ENCODE measurements at places on chromosomes 13 and 19.
A peak's percentile ranks its signal among the peaks of the same experiment; 100 is the strongest.

- DNase-seq = no peak
Measured at GRCh38 chr13:57629821-57630235, 1.7 kb upstream of the PCDH17 start.

- DNase-seq = no peak
Measured at GRCh38 chr13:100848304-100848703, 173.7 kb upstream of the TMTC4 start.

DNA sequence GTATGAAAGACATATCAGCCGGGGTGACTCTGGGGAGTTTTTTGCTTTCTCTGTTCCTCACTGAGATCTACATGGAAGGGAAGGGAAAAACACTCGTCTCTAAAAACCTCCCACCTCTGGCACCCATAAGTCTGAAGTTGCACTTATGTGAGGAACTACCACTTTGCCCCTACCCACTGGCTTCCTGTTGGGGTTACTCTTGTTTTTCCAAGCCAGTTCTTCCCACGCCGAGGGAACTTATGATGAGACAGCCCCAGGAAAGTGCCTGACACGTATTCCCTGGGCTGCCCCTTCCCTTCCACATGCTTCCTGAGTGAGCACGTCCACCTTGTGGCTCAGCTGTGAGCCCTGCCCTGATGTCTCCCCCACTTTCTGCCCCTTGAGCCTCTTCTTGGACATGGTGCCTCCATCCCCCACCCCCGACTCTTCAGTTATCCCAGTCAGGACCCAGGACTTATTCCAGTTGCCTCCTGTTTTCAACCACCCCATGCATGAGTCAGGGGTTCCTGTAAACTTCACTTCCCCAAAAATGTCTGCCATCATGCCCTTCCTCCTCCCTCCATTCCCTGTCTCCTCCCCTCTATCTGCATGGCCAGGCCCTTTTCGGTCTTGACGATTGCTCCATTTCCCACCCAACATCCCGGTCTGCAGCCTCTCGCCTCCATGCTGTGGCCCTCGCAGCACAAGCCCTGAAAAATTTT, 5.1 kb upstream of the SIGLEC7 start:
- no peak for DNase-seq

DNA sequence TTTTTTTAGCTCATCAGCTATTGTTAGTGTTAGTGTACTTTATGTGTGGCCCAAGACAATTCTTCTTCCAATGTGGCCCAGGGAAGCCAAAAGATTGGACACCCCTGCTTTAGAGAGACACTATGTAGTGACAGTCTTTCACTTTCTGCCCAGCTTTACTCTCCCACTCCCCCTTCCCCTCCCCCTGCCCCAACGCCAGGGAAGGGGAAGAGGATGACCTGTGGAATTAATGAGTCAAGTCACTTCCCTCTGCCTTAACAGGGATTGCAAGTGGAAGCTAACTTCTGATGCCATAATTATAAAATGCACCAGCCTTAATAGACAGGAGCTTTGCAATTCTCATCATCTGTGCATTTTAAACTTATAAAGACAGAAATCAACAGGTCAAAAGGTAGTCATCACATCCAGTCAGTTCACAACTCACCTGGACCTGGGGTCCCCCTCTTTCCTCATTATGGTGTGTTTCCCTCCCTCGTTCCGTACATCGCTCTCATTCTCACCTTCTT, 1.6 kb downstream of the ZNF415 start:
- DNase-seq = no peak

GRCh38 chr19:3094601-3095440, 659 bp downstream of the GNA11 start:
- no peak for DNase-seq

DNA sequence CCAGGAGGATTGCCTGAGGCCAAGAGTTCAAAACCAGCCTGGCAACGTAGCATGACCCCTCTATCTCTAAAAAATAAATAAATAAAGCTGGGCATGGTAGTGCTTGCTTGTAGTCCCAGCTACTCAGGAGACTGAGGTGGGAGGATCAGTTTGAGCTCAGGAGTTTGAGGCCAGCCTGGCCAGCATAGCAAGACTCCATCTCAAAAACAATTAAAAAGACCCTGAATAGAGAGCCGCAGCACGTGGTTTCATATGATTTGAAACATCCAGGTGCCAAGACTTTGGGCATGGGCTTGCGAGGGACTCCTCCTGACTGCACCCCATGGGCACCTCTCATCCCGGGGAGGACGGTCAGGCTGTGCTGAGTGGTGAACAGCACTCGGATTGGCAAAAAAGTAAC, 63.9 kb downstream of the ZIC5 start:
- DNase-seq = no peak

DNA sequence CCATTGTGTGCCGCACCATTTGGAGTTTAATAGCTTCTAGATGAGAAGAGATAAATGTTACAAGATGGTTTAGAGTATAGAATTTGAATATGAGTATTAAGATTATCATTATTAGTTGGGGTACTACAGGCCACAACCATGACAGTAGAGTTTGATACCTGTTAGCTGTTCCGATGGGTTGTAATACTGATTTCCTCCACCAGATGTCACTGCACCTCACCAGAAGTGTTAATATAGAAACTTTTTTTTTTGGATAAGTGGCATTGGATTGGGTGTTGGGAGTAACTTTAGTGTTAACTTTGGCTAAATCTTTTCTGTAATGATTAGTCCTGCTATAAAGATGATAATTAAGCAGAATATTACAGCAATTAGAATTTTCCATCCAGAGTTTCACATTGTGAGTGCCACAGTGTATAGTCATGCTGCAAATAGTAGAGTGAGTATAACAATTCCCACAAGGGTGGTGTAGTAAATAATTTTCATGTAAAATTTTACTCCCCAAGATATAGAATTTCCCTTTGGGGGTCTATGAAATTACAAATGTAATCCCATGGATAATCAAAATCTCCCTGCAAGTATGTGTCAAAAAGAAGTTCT, 56.3 kb downstream of the PSG3 start:
- peak; percentile 5 for DNase-seq

GRCh38 chr13:99339736-99340397, 32.7 kb upstream of the GPR183 start:
- no peak for DNase-seq

GRCh38 chr13:39556866-39557265, 46.1 kb downstream of the LHFPL6 start:
- DNase-seq = no peak

DNA sequence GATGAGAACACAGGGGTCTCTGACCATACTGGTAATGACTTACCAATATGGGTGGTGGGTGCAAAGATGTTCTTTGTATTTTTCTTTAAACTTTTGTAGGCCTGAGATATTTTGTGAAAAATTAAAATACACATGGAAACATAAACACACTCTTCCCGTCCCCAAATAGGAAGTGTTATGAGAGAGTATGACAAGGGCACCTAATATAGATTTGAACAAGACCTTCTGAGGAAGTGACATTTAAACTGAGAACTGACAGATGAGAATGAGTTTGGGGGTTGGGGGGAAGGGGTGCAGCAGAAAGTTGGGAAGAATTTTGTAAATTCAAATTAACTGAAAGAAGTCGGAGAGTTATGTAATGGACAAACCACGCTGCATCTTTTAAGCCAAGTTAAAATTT, 224.2 kb downstream of the RGCC start:
- no peak for DNase-seq

- no peak for DNase-seq
Measured at GRCh38 chr19:2902590-2903218, 2.0 kb downstream of the ZNF57 start.

- no peak for DNase-seq
Measured at GRCh38 chr13:34152409-34152808, 334.5 kb downstream of the RFC3 start.

GRCh38 chr13:34931572-34931971, 10.5 kb upstream of the NBEA start:
- DNase-seq = no peak

GRCh38 chr13:32905864-32906180, 110.4 kb upstream of the KL start:
- DNase-seq = no peak

GRCh38 chr19:53147645-53148044, 11.2 kb downstream of the ZNF347 start:
- DNase-seq = no peak

- DNase-seq = no peak
Measured at GRCh38 chr13:66492479-66492878, 737.7 kb downstream of the PCDH9 start.

- no peak for DNase-seq
Measured at GRCh38 chr13:52712385-52712784, 27.2 kb downstream of the CNMD start.

DNA sequence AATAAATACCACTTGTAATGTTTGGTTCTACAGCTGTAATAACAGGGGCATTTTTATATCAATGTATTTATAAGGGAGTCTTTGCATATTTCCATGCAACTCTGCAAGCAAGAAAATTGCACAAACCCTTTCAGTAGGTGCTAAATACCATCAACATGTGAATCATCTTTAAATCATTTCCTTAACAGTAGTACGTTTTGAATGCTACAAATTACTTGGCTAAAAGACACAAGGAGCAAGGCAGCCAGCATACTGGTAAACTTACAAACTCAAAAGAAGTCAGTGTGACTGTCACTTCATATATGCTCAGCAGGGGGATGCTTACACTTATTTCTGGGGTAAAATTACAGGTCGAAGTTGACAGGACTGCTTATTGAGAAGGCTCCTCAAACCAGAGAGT, 402.4 kb downstream of the EFNB2 start:
- peak; percentile 67 for DNase-seq

DNA sequence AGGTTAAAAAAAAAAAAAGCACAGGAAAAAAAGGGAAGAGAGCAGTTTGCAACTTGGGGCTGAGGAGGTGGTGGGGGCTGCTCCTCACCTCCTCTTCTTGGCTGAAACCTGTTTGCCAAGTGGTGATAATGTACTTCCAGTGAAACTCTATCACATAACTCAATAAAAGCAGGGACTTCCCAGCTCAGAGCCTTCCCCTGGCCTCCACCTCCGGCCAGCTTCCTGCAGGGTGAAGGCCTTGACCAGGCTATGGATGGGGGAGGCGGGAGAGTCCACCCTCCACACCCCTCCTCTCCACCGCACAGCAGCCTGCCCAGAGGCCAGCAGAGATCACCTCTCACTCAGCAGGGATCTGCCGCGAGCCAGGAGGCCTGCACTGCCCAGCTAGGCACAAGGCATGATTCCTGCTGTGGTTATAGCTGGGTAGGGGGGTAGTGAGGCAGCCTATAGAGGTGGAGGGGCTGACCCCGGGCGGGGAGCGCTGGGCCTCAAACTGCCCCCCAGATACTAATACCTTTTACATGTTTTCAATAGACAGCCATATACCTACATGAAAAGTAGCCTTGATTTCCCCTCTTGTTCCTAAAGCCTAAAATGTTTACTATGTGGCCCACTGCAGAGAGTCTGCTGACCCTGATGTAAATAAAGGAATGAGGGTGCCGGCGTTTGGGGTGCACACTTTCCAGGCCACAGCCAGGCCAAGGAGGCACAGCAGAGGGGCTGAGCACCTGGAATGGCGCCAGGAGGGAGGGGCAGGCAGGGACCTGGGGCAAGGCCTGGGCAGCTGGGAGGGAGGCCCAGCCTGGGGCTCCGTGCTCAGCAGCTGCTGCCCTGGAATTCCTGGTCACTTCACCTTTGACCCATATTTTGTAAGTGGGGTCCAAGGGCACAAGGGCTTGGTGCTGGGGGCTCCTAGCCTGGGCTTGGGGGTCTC, 10.3 kb downstream of the ZNF787 start:
- DNase-seq = no peak

GRCh38 chr13:35927567-35928021, 203.6 kb downstream of the DCLK1 start:
- peak; percentile 81 for DNase-seq

DNA sequence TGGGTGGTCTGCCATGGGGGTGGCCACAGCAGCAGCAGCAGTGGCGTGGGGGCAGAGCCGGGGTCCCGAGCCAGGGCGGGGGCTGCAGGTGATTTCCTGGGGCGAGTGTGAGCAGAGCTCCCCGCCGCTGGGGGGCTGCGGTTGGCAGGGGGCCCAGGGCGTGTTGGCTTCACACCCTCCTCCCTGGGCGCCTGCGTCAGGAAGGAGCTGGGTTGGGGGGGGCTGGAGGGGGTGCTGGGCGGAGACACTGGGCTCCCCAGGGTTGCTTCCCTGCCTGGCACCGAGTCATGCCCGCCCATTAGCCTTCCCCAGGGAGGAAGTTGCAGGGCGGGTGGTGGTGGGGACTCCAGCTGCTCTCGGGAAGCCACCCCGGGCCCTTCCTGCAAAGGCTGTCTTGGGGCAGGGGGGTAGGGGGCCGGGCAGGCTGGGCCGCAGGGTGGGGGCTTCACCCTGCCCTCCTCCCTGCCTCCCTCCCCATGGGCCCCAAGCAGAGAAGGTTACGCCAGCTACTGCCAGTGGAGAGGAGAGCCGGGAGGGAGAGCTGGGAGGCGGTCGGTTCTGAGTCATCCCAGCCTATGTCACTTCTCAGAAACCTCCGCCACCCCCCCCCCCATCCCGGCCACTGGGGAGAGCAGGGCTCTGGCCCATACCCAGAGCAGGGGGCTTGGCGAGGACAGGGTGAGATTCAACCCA, 4.6 kb downstream of the MIDN start:
- DNase-seq = no peak

DNA sequence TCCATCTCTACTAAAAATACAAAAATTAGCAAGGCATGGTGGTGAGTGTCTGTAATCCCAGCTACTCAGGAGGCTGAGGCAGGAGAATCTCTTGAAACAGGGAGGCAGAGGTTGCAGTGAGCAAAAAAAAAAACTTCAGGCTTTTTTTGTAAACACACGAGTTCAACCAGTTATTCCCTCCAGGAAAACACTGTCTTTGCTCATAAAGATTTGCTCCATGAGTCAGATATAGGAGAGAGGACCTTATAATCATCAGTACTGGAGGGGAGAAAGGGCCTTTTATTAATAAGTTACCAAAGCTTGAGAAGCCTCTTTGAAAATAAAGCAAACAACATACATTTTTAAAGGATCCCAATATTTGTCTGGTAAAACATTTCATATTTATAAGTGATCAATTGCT, 110.7 kb downstream of the EFNB2 start:
- no peak for DNase-seq

DNA sequence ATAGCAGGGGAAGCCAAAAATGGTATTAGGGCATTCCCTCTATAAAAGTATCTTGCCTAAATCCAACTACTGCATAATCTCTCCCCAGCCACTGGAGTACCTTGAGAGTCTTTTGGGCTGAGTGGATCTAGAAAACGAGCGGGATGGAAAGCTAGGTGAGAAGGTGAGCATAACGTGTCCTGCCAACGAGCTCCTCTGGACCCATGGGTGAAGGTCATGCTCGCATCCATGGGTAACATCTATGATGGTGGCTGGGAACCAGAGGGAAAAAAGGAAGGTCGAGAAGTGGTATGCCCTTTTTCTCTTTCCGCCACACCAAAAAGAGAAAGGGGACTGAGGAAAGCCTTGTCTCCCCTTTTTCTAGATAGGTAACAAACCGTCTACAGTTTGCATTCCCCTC, 63.0 kb downstream of the ZNF208 start:
- no peak for DNase-seq

DNA sequence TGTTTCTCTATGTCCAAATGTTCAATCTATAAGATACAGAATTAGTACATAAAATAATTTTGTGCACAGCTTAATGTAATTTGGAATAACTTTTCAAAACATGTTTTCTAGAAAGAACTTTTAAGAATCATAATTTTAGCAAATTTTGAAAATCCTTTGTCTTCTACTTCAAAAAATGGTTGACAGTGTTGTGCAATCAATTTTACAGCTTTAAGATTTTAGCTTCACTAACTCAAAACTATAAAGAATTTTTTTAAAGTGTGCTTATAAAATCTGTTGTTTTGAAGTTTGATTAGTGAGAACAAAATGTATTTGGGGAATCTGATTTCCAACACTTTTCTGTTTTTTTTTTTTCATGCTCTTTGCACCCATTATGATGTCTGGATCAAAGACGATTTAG, 12.7 kb upstream of the SPACA6 start:
- DNase-seq = no peak

Measured in non-pigmented ciliary epithelial cell (primary cell).